Naive B cell (primary cell): ENCODE measurements at places on chromosomes 12 and 14.

DNA sequence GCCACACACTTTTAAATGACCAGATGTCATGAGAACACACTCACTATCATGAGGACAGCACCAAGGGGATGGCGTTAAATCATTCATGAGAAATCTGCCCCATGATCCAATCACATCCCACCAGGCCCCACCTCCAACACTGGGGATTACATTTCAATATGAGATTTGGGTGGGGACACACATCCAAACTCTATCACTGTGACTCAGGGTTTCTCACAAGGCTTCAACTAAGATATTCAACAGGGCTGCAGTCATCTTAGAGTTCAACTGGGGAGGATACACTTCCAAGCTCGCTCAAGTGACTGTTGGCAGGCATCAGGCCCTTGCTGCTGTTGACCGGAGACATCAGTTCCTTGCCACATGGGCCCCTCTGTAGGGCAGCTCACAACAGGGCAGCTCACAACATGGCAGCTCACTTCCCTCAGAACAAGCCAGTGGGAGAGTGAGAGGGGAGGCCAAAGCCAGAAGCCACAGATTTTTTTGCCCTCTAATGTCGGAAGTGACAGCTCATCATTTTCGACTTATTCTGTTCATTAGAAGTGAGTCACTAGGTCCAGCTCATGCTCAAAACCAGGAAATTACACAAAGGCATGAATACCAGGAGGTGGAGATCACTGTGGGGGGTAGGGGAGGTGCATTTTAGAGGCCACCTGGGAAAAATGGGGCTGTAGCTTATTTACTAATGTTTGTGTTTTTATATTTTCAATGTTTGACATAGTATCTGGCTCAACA, 50.8 kb upstream of the PTHLH start:
- H3K4me3 ChIP-seq = no peak overlapping the region
- no peak for DNase-seq
- no peaks in the 10 kb centered on the region for H3K4me1 ChIP-seq
- H3K36me3 ChIP-seq = no peaks in the 10 kb centered on the region
- H3K27ac ChIP-seq = no peak overlapping the region
- peaks cover 10% of the 10 kb centered on the region for H3K27me3 ChIP-seq

DNA sequence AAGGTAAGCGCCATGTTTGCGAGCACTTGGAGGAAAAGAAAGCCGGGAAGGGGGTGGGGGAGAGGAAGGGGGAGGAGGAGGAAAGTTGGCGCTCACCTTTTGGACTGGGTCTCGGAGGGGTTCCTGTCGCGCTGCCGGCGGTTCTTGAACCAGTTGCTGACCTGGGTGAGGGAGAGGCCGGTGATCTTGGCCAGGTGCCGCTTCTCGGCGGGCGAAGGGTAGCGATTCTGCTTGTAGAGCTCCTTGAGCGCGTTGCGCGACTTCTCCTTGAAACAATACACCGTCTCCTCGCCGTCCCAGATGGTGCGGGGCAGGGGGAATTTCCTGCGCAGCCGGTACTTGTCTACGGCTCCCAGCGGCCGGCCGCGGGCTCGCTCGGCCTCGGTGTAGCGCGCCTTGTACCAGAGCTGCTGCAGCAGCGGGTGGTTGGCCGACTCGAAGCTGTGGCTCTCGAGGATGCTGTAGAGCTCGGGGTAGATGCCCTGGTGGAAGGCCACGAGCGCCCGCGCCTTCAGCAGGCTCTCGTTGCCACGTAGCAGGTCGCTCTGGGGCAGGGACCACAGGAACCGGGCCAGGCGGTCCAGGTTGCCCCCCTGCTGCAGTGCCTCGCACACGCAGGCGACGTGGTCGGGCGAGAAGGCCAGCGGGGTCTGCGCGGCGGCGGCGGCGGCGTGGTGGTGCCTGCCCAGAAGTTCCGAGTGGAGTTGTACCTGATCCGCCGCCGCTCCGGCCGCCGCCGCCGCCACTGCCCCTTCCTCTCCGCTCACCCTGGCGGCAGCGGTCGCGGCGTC, 840 bp downstream of the SIX4 start:
- DNase-seq = peak; percentile 23
- peak overlapping the region; percentile 88 for H3K4me3 ChIP-seq
- no peak overlapping the region for H3K27ac ChIP-seq
- peaks cover 84% of the 10 kb centered on the region for H3K27me3 ChIP-seq
- H3K36me3 ChIP-seq = no peaks in the 10 kb centered on the region

GRCh38 chr14:104610749-104611310, 6.3 kb upstream of the TMEM179 start:
- DNase-seq = no peak
- no peaks in the 10 kb centered on the region for H3K4me1 ChIP-seq
- H3K27me3 ChIP-seq = peaks cover 46% of the 10 kb centered on the region
- no peak overlapping the region for H3K27ac ChIP-seq
- H3K4me3 ChIP-seq = no peak overlapping the region

DNA sequence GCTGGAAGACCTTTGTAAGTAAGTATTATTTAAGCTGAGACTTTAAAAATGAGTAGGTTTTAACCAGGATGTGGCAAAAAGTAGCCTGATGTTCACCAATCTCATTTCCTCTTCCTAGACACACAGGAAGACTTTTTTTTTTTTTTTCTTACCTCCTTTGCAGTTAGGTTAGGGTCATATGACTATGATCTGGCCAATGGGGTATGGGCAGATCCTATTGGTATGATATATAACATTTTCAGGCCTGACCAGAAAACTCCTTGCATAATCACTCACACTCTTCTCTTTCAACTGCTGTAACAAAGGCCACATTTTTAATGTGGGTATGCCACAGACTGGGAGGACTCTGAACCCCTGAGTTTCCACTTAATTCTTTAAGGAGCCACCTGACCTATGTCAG, 2.7 kb upstream of the RPS6KA5 start:
- peaks cover 7% of the 10 kb centered on the region for H3K36me3 ChIP-seq
- H3K4me3 ChIP-seq = no peak overlapping the region
- no peaks in the 10 kb centered on the region for H3K27me3 ChIP-seq
- peaks cover 27% of the 10 kb centered on the region for H3K4me1 ChIP-seq

GRCh38 chr12:10448236-10448635, 4.9 kb downstream of the KLRC1 start:
- H3K4me1 ChIP-seq = no peaks in the 10 kb centered on the region
- DNase-seq = no peak
- H3K36me3 ChIP-seq = no peaks in the 10 kb centered on the region
- no peak overlapping the region for H3K4me3 ChIP-seq

- no peaks in the 10 kb centered on the region for H3K36me3 ChIP-seq
- H3K27me3 ChIP-seq = no peaks in the 10 kb centered on the region
- H3K27ac ChIP-seq = no peak overlapping the region
Observed at GRCh38 chr14:106808907-106809306, 1282.5 kb downstream of the TMEM121 start.

- H3K4me3 ChIP-seq = no peak overlapping the region
- no peaks in the 10 kb centered on the region for H3K36me3 ChIP-seq
- H3K4me1 ChIP-seq = no peaks in the 10 kb centered on the region
Observed at GRCh38 chr14:75404847-75405246, 23.0 kb upstream of the JDP2 start.

GRCh38 chr12:12592930-12593329, 18.7 kb upstream of the CREBL2 start:
- no peaks in the 10 kb centered on the region for H3K4me1 ChIP-seq
- H3K27me3 ChIP-seq = peaks cover 34% of the 10 kb centered on the region
- no peaks in the 10 kb centered on the region for H3K36me3 ChIP-seq
- DNase-seq = no peak
